Stimulated activated naive CD4-positive, alpha-beta T cell treated with Interleukin-2 at 50 U/mL for 16 hours (primary cell): ENCODE measurements at places on chromosomes 2 and 18.

- no peak for DNase-seq
Measured at GRCh38 chr2:218422403-218423086, 3.6 kb downstream of the VIL1 start.

- DNase-seq, result no peak
Measured at GRCh38 chr2:14673351-14673875, 40.9 kb downstream of the LRATD1 start.

DNA sequence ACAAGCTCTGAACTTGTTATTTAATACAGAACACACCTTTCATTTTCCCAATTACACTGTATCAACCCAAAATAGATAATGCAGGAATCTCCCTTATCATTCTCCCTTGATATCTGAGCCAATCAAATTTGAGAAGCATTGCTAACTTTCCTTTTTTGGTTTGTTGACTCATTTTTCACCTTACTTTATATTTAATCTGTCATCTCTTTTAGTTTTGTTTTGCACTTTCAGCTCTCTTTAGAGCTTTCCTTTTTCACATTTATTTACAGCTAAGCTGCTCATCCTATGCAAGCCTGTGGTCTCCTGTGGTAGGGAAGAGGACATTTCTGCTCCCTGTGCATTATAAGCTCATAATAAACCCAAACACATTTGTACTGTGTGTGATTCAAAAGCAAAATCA is 50.1 kb downstream of the ITGAV start:
- no peak for DNase-seq

DNA sequence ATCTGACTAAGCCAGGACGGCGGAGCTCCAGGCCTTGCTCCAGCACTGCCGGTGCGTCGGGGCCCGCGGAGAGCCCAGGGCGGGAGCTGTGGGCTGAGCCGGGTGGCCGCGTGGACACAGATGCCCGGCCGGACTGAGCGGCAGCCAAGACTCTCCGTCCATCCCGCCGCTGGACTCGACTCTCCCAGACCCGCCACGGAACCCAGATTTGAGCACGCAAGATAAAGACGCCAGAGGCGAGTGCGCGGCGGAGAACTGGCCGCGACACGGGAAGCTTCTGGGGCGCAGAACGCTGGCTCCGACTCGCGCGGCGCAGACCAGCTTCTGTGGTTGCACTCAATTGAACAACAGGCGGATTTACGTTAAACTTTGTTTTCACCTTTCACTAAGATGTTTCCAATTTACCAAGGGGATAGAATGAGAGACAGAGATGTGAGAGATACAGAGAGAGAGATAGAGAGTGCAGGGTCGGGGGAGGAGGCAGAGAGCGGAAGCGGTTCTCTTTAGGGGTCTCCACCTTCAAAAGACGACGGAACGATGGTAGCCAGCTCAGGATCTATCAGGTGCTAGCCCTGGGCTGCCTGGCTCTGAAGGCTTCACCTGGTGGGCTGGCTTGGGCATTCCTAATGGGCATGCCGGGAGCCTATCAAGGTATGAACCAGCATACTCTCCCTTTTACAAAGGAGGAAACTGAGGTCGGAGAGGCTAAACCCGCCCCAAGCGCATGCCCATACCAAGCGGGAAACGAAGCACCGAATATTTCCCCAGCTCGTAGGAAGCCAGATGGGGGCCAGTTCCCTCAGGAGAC is 10.4 kb upstream of the EN1 start:
- no peak for DNase-seq

DNA sequence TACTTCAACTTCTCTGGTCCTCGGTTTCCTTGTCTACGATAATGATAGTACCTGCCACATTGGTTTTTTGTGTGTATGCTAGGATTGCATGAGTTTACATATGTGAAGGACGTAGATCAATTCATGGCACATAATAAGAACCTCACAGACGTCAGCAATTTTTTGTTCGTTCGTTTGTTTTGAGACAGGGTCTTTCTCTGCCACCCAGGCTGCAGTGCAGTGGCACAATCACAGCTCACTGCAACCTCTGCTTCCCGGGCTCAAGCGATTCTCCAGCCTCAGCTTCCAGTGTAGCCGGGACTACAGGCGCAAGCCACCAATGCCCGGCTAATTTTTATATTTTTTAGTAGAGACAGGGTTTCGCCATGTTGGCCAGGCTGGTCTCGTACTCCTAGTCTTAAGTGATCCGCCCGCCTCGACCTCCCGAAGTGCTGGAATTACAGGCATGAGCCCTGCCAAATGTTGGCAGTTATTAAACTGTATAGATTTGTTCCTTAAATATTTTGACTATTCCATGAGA is 756 bp upstream of the SLC35F5 start:
- DNase-seq, result no peak

- no peak for DNase-seq
Measured at GRCh38 chr2:195049372-195050031, 607.5 kb upstream of the SLC39A10 start.

- no peak for DNase-seq
Measured at GRCh38 chr2:106078096-106078495, 116.0 kb downstream of the UXS1 start.

DNA sequence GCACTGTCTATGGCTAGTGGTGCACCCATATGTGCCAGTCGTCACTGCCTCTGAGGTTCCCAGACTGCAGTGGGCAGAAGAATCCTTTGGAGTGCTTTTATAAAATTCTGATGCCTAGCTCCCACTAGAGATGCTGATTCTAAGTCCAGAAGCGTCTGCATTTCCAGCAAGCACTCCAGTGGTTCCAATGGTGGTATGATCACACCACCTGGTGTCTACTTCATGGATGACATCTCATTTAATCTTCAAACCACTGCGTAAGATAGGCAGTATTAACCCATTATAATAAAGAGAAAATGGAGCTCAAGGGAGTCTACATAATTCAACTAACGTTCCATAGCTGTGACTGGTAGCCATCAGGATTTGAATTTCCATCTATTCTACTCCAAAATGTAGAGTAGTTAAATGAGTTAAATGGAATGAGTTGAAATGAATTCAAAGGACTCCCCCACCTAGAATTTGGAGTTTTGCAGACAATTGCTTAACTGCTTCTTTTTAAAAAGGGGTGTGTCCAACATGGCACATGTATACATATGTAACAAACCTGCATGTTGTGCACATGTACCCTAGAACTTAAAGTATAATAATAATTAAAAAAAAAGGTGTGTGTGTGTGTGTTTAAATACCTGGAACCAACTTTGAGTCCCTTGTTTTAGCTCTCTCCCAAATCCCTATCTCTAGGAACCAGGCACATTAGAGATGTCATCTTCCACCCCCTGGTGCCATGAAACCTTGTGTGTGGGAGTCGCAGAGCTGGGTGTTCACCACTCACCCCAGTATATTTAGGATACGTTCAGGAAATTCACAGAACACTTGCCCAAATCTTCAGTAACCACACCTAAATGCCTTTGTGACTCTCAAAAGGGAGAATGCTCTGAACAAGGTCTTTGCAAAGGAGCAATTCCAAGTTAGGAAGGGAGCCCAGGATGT is 14.1 kb downstream of the LAMA3 start:
- no peak for DNase-seq

DNA sequence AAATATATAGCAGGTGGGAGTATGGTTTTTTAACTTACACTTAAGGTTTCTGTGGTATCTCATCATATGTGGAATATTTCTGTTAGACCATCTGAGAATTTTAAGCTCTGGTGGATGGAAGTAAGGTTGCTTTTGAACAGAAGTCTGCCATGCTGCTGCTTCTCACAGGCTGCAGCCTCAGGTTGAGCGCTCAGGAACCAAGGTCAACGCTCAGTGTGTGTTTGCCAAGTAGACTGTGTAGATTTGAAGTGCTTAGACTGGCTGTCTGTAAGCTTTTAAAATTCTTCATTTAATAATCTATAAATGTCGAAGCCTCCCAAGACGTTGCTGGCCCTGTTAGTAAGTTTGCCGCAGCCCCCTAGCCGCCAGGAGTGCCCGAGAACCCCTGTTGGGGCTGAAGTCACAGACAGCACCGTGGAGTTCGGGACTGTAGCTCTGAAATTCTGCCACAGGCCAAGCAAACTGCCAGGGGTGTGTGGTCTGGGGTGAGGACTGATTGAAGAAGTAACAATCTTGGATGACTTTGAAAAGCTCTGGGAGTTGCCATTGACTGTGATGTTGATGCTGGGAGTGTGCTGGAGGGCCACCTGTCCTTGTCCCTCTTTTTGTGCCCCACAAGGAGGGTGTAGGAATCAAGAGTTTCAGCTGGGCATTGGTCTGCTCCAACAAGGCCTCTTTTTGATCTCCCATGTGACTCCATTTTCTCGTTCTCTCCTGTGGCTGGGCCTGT is 26.9 kb downstream of the INPP4A start:
- DNase-seq, result no peak

GRCh38 chr2:138712212-138712979 is 67.8 kb downstream of the NXPH2 start:
- DNase-seq, result no peak

GRCh38 chr18:23578891-23579653 is 7.2 kb downstream of the NPC1 start:
- DNase-seq, result no peak

- DNase-seq, result no peak
Measured at GRCh38 chr18:44671914-44672313, 8.8 kb upstream of the SETBP1 start.

DNA sequence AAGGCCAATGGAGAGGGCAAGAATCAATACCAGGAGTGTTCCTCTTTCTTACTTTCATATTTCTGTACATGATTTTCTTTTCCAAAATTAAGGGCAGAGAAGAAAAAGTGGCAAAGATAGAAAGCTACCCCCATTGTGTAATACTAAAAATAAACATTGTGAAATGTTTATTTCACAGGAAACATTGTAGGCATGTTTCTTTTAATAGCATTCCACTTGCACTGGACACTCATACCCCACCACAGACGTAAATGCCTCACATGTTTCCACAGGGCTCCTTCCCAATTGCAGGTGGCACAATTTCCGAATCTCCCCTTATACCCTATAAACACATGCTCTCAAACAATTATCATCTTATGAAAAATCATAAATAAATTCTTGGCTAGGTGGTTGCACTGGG is 645.1 kb upstream of the SETBP1 start:
- DNase-seq, result no peak

DNA sequence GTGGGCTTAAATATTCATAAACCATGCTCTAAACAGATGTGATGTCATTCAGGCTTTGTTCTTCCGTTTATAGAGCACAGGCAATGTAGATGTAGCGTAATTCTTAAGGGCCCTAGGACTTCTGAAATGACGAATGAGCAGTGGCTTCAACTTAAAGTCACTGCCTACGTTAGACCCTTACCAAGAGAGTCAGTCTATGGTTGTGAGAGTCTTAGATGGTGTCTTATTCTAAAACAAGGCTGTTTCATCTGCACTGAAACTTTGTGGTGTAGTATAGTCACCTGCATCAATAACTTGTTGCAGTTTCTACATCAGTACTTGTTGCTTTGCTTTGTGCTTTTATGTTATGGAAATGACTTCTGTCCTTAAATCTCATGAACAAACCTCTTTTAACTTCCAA is 56.0 kb downstream of the PIK3C3 start:
- DNase-seq, result no peak

DNA sequence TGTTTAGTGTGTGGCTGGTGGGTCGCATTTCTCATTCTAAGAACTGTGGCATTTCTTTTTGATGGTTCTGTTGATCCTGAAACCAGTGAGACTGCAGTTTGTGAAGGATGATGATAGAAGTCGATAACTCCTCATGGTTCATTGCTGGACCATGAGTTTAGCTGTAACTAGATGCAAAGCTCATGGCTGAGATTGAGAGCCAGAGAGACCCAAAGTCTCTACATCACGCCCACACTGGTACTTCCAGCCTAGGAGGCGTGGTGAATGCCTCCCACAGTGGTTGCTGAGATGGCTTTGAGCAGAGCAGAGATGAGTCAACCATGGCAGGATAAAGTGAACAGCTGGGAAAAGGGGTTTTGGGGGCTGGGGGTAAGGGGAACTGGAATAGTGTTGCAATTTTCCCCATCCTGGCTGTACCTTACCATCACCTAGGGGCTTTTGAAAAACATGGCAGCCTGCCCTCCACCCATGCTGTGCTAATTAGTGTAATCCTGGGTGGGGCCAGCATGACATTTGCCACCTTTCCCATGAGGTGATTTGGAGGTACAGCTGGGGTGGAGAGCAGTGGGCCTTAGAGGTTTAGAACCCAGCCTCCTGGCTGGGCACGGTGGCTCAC is 24.1 kb downstream of the INPP4A start:
- DNase-seq, result peak; percentile 67

DNA sequence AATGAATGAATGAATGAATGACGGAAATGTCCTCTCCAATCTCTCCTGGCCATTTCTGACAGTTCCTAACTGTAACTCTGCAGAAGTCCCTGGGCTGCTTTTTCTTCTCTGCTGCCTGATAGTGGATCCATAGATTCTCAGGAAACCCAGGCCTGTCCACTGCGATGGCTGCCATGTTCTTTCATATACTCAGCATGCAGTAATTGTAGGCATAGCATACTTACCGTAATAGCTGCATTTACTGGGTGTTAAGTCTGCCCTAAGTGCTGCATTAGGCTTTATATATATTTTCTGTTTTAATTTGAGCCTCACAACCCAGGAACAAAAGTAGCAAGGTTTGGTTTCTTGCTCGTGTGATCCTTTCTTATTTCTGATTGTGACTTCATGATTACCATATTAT is 122.9 kb downstream of the DCC start:
- no peak for DNase-seq

DNA sequence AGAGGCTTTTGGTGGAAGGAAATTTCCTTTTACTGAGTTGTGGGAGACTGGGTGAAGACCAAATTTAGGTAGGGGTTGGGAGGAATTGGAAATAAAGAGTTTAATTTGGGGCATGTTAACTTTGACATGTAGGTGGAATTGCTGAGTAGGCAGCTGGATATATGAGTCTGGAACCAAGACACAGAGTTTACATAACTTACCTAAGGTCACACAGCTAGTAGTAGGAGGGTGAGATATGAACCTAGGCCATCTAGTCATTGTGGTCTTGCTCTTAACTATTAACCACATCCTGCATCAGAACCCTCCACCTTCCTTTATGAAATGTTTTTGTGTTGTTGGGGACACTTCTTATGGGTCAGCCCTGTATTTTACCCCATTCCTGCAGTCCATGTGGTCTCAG is 113.1 kb downstream of the ICOS start:
- DNase-seq, result no peak
